NCI-H1417 (cell line): ENCODE measurements at places on chromosomes 11 and 22.

- no peak for DNase-seq
These were observed 813.1 kb upstream of the CCDC179 start for GRCh38 chr11:23673366-23673765.

DNA sequence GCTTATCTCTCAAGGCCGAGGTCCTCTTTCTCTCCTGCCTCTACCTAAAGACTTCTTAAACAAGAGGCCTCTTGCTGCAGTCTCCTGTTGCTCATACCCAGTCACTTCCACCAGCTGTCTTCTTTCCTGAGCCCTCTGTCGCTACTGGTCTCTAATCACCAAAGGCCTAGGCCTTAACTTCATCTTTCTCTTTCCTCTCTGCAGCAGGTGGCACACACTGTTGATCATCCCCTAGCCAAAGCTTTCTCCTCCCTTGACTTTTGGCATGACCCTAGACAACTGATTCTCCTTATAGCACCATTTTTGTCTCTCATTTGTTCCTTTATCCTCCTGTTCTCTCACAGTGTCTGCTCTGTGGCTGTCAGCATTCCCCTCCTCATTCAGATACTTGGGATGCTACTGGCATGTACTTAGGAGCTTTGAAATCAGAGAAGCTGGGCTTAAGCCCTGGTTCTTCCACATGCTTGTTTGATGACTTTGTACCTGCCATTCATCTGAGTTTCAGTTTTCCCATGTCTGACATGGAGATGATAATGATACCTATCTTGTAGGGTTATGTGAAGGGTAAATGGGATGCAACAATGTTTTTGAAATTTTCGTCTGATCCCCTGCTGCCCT lies 22.4 kb downstream of the ENDOD1 start:
- DNase-seq, result no peak

- DNase-seq, result peak; percentile 82
These were observed 2.2 kb upstream of the CD151 start for GRCh38 chr11:830295-831117.

DNA sequence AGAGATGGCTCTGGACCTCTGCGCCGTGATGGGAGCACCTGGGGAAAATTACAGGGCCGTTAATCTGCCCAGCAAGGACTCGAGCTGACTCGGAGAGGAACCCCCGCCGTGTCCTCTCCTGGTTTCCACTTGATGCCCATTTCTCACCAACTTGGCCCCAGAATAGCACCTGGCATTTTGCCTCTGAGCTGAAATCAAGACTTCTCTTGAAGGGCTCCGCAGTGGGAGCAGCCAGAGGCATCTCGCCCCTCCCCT lies 19.0 kb upstream of the CABP7 start:
- DNase-seq, result peak; percentile 81

DNA sequence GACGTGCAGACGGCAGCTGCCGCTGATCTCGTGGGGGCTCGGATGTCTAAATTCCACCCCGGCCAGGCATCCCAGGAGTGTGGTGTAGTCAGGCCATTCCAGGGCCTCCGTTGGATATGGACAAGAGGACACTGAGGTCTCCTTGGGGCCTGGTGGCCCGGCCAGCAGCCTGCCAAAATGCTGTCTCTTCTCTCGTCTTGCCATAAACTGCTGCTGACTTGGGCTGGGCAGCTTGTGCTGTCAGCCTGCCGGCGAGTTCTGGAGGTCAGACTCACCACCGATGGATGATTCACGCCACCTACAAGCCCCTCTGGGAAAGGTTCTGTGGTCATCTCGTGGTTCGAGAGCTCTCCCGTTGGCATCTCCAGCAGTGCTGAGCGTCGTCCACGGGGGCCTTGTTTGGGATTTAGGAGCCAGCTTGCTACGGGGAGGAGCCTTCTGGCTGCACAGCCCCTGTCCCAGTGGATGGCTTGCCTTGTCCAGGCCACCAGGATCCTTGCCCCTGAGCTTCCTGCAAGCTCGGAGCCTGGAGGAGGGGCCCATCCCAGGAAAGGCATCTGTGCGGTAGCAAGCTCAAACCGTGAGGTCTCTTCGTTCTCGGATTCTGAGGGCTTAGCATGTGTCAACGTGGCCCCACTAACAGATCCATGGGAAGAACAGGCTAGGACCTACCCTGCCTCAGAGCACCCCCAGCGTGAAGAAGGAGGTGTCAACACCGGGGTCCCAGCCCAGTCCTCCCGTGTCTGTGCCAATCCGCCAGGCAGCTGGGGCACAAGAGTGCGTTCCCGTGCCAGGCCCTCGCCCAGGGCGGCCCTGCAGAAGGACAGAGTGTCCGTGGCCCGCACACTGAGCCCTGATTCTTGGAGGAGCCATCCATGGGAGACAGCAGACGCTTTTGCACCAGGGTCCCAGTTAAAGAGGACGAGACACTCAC lies 1114.1 kb downstream of the BRD1 start:
- no peak for DNase-seq

DNA sequence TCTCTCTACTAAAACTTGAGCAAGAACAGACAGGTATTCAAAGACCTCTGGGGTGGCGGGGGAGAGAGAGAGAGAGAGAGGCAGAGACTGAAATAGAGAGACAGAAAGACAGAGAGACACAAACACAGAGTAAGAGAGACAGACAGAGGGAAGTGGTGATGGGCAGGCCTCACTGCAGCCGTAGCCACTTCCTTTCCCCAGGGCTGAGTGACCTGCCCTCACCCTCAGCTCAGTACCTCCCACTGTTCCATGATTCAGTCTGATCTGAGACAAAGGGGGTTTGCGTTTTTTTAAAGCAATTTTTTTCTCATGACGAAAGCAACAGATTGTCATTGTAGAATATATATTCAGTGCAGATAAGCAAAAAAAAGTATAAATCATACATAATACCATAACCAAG lies 607.9 kb upstream of the B3GAT1 start:
- no peak for DNase-seq

- no peak for DNase-seq
These were observed 18.7 kb downstream of the IGF2 start for GRCh38 chr11:2120359-2121100.

DNA sequence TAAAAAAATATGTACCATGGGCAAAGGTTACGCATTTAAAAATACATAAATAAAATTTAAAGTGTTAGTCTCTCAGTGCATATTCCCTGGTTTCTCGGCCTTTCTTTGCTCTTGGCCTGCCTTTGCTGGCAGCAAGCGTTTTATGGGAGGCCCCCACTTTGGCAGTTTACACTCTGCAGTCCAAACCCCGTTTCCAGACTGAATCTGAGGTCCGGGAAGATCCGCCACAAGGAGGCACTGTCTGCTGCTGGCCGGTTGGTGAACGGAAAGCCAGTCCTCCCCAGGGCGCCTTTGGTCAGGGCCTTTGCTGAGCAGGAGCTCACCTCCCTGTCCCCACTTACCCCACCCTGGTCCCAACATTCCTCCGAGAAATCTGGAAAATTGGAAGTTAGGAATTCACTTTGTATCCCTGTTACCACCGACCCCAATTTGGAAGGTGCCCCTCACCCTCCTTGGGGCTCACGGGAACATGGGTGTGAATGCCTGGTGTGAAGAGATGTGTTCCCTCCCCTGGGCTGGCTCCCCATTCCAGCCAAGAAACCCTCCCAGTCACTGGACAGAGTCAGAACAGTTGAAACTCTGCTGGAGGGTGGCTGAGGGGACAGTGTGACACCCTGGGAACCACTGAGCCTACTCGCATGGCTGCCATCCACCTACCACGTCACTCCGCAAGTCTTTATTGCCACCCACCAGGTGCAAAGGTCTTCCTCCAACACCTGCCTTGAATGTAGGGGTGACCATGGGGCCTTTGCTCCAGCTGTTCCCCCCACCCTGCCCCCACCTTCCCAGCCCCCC lies 9.4 kb upstream of the SF1 start:
- no peak for DNase-seq

GRCh38 chr22:28594076-28594796 lies 85.4 kb downstream of the TTC28 start:
- DNase-seq, result no peak

GRCh38 chr11:11608783-11609232 lies 13.0 kb downstream of the GALNT18 start:
- DNase-seq, result no peak

DNA sequence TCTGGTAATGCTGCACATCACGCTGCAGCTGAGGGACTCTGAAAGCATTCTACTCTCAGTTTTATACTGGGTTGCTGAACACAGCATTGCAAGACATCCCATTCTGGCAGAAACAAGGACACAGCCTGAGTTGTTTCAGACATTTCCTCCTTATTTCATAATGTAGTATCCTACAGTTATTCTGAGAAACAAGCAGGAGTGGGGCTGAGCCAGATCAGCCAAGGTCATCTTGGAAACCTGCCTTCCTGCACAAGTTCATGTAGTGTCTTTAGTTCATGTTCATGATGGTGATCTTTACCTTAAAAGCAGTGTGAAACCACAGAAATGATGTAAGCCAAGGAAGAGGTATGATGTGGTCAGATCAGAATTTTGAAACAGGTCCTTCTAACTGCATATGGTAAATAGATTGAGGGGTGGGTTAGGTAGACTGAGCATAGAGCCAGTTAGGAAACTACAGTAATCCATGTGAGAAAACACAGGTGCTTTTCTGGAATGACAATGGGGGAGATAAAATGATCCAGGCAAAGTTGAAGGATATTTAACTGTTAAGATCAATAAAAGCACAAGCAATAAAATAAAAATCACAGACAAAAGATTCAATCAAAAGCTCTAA lies 1686.8 kb downstream of the LRRC4C start:
- no peak for DNase-seq

DNA sequence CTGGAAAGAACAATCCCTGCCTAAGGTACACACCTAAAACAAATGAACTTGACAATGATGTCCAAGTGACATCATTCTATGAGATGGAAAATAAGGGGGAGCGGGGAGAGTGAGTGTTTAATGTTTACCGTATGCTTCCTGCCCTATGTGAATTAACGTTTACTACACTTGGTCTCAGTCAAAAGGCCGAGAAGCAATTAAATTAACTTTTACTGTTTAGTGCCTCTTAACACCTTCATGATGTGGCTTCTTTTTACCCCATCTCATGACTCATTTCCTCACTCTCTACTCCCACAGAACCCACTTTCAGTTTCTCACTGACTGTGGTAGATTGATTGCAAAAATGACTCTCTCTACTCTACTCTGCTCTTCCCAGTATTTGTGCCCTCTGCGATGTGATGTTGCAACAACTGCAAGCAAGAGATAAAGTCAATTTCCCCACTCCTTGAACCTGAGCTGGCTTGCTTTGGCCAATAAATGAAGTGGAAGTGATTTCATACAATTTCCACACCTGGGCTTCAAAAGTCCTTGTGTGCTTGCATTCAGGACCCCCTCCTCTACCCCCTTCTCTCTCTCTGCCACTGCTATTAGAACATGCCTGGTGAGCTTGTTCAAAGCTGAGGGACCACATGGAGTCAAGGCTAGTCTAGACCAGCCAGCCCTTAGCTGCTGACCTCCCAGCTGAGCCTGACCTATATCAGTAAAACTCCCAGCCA lies 11.6 kb upstream of the ALKBH3 start:
- peak; percentile 7 for DNase-seq

- no peak for DNase-seq
These were observed 333.8 kb downstream of the MN1 start for GRCh38 chr22:27467711-27468110.

DNA sequence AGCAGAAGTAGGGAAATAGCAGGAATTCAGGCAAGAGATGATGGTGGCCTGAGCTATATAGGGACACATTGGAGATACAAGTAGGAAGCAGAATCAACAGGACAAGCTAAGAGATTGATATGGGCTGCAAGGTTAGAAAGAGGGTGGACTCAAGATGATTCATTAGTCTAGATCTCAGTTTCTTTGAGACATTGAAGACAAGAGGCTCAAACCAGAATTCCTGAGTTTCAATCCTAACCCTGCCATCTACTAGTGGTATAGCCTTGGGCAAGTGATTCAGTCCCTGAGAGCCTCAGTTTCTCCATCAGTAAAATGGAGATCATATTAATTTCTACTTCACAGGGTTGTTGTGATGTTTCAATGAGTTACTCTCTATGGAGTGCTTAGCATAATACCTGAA lies 53.1 kb upstream of the NAV2 start:
- no peak for DNase-seq

GRCh38 chr11:108198833-108199232 lies 23.6 kb downstream of the NPAT start:
- no peak for DNase-seq

- no peak for DNase-seq
These were observed 18.8 kb downstream of the GUCD1 start for GRCh38 chr22:24536089-24536488.

GRCh38 chr22:24599514-24599913 lies 3.5 kb upstream of the GGT1 start:
- DNase-seq, result no peak

- no peak for DNase-seq
These were observed 4.0 kb downstream of the ZDHHC24 start for GRCh38 chr11:66541892-66542291.

- DNase-seq, result no peak
These were observed 36.8 kb downstream of the CELF1 start for GRCh38 chr11:47516155-47516554.

DNA sequence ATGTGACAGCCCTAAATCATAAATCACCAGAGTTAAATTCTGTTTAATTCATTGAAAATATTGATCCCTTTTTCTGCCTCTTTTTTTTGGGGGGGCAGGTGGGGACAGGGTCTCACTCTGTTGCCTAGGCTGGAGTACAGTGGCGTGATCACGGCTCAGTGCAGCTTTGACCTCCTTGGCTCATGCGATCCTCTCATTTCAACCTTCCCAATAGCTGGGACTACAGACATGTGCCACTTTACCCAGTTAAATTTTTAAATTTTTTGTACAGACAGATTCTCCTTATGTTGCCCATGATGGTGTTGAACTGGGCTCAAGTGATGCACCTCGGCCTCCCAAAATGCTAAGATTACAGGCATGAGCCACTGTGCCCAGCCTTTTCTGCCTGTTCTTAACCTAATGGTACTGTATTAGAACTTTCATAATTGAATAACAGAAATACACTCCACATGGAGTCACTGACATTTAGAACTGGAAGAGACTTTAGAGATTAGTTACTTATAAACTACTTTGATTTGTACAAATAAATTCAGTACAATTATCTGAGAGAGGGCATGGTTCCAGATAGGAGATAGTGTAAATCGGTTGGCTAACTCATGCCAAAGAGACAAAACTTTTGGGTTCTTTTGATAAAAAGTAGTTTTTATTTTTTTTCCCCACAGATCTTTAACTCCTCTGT lies 76.4 kb upstream of the PRODH start:
- no peak for DNase-seq

GRCh38 chr22:38067761-38068360 lies 10.7 kb downstream of the PICK1 start:
- no peak for DNase-seq

DNA sequence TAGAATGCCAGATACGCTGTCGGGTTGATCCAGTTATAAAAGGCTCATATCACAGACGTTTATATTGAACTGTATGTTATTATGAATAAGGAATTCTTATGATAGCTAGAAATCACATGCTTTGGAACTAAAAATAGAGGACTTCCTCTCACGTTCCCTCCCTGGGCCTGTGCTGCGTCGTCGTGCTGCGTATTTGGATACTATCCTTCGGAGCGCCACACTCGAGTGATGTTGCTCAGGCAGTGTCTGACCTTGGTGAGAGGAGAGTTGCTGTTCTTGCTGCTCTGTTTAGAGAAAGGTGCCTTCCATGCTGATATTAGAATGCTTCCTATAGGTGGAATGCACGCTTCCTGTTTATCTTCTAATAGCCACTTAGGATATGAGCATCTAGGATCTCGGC lies 20.2 kb upstream of the ST14 start:
- no peak for DNase-seq

- DNase-seq, result no peak
These were observed 37.9 kb upstream of the NUP160 start for GRCh38 chr11:47886096-47886495.

GRCh38 chr11:131913267-131913666 lies 542.9 kb downstream of the NTM start:
- no peak for DNase-seq

GRCh38 chr11:613369-613968 lies 2.3 kb downstream of the IRF7 start:
- DNase-seq, result peak; percentile 63

GRCh38 chr11:66719111-66719872 lies 9.7 kb downstream of the SPTBN2 start:
- no peak for DNase-seq
